ENCODE measurements at places on chromosomes 3 and 15.

- DNase-seq, result no peak
These were observed 1272.9 kb downstream of the ROBO1 start for GRCh38 chr3:78494851-78495250.

GRCh38 chr3:137264071-137264820, 306.5 kb downstream of the IL20RB start:
- DNase-seq, result no peak

GRCh38 chr3:140296796-140297352, 361.9 kb downstream of the CLSTN2 start:
- DNase-seq, result no peak

DNA sequence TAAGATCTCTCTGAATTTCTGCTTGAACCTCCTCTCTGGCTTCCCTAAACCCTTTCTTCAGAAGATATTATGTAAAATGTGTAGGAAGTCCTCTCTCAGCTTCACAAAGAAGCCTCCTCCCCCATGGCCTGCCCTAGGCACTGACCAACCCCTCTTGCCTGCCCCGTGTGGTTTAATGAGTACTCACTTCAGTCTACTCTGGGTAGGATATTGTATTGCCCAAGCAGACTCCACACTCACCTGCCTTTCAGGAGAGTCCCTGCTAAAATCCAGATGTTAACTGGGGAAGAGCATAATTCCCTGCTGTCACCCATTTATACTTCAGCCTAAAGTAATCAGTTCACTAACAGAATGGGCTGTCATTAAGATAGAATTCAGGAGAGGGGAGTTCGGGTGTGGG, 2.6 kb upstream of the AGBL1 start:
- DNase-seq, result no peak

DNA sequence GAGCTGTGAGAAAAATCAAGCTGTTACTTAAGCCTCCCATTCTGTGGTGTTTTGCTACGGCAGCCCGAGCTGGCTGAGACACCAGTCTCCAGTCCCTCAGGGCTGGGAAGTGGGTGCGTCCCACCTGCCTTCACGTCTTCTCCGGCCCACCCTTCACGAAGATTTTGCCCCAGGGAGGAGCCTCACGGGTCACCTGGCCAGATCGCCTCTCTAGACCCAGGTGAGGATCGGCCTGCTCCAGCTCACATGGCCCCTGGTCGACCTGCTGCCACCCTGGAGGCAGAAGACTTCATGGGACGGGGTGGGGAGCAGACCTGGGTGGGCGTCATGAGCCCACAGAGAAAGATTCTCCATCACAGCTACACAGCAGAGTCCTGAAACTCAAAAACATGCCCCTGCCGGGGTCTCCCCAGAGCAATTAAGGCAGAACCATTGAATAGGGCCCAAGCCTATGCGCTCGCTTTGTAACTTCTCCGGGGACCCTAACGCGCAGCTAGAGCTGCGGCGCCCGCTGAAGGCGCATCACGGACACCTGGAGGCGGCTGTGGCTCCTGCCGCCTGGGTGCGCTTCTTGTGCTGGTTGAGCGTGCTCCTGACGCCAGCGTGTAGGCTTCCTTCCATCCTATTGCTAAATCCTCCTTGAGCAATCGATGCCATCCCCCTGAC, 92.6 kb upstream of the ALDH1A3 start:
- no peak for DNase-seq

DNA sequence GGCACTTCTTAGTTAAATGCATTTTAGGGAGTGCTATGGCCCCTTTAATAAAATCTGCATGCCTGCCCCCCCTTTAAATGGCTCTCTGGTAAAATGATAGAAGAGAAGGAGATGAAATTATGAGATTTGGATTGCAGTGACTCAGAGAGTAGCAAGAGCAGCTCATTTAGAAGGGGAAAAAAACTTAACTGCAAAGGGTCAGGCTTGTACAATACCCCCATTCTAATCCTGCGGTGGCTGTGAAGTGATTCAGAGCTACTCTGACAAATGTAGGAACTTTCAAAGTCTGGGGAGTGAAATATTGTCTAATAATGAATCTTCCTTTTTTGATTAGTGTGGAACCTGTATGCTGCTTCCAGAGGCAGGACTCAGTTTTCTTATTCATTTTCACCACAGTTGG, 44.1 kb upstream of the TBC1D23 start:
- no peak for DNase-seq

- no peak for DNase-seq
These were observed 760.2 kb downstream of the GRM7 start for GRCh38 chr3:7621046-7621630.

DNA sequence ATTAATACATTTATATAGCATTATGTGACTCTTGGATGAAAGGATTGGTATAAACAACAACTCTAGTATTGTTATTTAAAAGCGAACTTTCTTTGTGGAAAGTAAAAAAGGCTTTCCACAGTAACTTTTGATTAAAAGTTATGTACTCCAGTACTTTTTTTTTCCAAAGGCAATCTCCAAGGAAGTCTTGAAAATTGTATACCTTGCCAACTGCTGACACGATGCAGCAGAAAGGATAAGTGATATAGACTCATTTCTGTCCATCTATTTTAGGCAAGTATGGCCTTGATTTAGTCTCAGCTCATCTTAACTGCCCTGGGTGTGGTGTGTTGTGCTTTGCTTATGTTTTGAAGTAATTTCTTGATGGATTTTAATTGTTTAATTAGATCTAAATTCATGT, 79.7 kb downstream of the OTOL1 start:
- no peak for DNase-seq

GRCh38 chr3:146888176-146888575, 283.0 kb upstream of the PLSCR5 start:
- DNase-seq, result no peak

DNA sequence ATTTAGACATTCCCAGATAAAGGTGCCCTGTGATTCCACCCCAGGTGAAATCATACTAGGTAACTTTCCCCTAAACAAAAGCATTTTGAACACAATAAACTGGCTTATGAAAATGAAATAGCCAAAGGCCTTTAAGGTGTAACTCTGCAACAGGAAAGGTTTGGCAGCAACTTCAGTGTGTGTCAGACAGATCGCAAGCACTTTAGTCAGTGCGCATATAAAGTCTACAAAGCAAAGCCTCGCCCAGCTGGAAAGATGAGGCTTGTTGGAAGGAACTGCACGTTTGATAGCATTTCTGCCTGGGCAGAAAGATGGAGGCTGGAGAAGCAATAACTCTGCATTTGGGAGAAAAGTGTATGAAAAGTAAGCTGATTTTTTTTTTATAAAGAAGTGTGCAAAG, 57.9 kb downstream of the PRICKLE2 start:
- no peak for DNase-seq

- no peak for DNase-seq
These were observed 26.9 kb downstream of the PRKAR2A start for GRCh38 chr3:48820612-48821324.

DNA sequence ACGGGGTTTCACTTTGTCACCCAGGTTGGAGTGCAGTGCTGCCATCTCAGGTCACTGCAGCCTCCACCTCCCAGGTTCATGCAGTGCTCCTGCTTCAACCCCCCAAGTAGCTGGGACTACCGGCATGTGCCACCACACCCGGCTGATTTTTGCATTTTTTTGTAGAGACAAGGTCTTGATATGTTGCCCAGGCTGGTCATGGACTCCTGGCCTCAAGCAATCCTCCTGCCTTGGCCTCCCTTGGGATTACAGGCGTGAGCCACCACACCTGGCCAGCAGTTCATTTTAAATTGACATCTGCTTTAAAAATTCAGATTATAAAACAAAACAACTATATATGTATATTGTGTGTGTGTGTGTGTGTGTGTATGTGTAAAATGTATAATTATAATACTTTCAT, 38.3 kb downstream of the CALML4 start:
- DNase-seq, result no peak

GRCh38 chr3:183265834-183266417, 12.9 kb downstream of the B3GNT5 start:
- DNase-seq, result no peak

GRCh38 chr3:107428051-107428858, 51.0 kb downstream of the CCDC54 start:
- DNase-seq, result no peak
